ENCODE measurements at places on chromosomes 4 and X.

DNA sequence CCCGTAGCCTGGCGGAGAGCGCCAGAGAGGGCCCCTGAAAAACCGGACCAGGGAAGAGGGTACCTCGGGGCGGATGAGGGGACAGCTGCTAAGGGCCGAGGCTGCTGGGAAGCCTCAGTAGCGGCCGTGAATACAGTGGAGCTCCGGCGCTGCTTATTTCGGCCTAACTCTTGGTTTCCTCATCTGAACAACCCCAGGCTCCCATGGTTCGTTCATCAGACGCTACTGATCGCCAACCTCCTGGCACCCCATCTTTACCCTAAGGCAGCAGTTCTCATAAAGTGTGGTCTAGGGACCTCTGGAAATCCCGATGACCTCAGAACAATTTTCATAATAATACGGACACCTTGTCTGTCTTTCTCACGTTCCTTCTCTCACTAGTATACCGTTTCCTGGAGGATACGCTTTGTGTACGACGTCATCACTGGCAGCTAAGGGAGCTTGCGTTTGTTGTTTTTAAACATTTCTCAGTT is 645 bp upstream of the RAB28 start:
- peaks cover 3% of the 10 kb centered on the region for H3K27me3 ChIP-seq
- peaks cover 10% of the 10 kb centered on the region for H3K4me1 ChIP-seq
- peak overlapping the region; percentile 77 for H3K4me3 ChIP-seq
- peak; percentile 11 for DNase-seq

DNA sequence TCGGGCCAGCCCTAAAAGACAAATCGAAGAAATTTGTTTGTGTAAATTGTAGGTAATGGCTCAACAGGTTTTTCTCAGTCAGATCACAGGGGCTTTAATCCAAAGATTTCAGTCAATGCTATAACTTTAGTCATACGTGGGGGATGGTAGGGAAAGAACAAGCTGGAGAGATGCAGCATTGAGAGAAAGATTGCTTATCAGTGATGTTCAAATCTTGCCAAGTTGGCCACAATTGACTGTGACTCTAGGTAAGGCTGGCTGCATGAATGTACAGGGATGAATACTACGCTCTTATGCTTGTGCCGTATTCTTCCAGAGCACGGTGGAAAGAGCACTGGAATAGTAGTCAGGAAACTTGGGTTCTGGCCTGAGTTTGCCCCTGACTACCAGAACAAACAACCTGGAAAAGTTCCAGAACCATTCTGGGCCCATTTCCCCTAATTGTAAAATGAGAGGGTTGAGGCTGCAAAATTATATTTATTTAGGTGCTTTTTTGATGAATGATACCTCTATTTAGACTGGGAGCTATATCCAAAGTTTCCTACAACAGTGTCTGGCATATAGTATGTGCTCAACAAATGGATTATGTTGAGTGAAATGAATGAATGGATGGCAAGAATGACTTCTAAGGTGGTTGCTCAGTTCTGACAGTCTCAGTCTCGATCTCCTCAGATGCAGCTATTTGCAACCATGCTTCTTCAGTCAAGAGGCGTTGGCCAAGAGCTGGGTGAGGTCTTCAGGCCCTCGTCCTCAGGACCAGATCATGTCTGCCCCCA is 44.4 kb downstream of the TSC22D3 start:
- no peak for DNase-seq
- no peaks in the 10 kb centered on the region for H3K36me3 ChIP-seq
- H3K27me3 ChIP-seq, result no peaks in the 10 kb centered on the region
- H3K4me1 ChIP-seq, result peaks cover 49% of the 10 kb centered on the region
- peak overlapping the region; percentile 72 for H3K27ac ChIP-seq
- no peak overlapping the region for H3K4me3 ChIP-seq

DNA sequence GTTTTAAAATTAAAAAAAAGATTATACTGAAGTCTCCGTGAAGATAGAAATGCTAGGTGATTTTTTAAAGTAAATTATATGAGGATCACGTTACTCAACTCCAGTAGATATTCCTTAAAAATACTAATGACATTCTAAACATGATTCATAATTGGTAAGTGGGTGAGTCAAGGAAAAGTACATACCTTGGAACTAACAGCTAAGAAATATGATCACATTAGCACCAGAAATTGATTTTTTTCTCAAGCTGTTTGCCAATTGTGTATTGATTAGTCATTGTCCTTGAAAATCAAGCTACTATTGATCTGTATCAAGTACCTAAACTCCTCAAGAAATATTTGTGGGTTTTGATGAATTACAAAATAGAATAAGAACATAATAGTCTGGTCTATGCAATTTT is 362.6 kb upstream of the PPP1R2C start:
- no peak overlapping the region for H3K4me3 ChIP-seq
- no peak for DNase-seq
- no peak overlapping the region for H3K27ac ChIP-seq
- H3K27me3 ChIP-seq, result no peaks in the 10 kb centered on the region
- no peaks in the 10 kb centered on the region for H3K36me3 ChIP-seq
- H3K4me1 ChIP-seq, result no peaks in the 10 kb centered on the region

GRCh38 chr4:184434501-184435066 is 39.8 kb downstream of the IRF2 start:
- H3K27ac ChIP-seq, result no peak overlapping the region
- H3K4me1 ChIP-seq, result peaks cover 12% of the 10 kb centered on the region
- no peak for DNase-seq
- H3K36me3 ChIP-seq, result no peaks in the 10 kb centered on the region
- no peak overlapping the region for H3K4me3 ChIP-seq

DNA sequence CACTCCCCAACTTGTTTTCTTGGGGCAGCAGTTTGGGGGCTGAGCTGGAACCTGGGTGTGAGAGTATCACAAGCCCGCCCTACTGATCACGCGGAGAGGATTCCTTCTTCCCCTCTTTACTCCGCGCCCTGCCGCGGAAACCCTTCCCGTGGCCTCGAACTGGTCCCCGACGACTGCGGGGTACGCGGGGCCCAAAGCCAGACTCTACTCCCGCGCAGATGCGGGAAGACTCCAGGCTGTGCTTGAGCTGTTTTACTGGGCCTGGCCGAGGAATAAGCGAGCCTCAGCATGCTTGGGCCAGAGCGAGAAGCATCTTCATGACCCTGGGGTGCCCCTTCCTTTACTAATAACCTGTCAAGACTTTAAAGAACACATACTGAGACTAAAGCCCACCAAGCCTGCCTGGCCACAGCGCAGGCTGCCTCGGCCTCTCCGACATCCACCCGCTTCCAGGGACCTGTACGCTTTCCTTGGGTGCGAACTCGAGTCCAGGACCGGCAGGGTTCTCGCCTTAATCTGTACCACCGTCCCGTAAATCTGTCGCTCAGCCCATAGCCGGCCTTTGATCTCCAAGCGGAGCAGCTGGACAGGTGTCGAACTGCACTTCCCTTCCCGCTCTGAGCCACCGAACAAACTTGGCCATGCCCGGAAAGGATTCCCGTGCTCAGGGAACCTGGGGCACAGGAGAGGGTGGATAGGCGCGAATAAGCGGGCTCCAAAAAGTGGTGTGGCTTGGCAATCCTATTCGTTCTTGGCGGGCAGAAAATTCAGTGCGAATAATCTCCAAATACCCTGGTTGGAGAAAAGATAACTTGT is 55.0 kb upstream of the TMEM33 start:
- H3K4me3 ChIP-seq, result no peak overlapping the region
- H3K36me3 ChIP-seq, result no peaks in the 10 kb centered on the region
- no peak overlapping the region for H3K27ac ChIP-seq
- H3K4me1 ChIP-seq, result peaks cover 20% of the 10 kb centered on the region
- peaks cover 98% of the 10 kb centered on the region for H3K27me3 ChIP-seq

- H3K27me3 ChIP-seq, result no peaks in the 10 kb centered on the region
- peaks cover 2% of the 10 kb centered on the region for H3K4me1 ChIP-seq
- peak overlapping the region; percentile 89 for H3K27ac ChIP-seq
- peak; percentile 67 for DNase-seq
- H3K4me3 ChIP-seq, result peak overlapping the region; percentile 64
Observed at GRCh38 chr4:25913056-25913850, 767 bp upstream of the SMIM20 start.

DNA sequence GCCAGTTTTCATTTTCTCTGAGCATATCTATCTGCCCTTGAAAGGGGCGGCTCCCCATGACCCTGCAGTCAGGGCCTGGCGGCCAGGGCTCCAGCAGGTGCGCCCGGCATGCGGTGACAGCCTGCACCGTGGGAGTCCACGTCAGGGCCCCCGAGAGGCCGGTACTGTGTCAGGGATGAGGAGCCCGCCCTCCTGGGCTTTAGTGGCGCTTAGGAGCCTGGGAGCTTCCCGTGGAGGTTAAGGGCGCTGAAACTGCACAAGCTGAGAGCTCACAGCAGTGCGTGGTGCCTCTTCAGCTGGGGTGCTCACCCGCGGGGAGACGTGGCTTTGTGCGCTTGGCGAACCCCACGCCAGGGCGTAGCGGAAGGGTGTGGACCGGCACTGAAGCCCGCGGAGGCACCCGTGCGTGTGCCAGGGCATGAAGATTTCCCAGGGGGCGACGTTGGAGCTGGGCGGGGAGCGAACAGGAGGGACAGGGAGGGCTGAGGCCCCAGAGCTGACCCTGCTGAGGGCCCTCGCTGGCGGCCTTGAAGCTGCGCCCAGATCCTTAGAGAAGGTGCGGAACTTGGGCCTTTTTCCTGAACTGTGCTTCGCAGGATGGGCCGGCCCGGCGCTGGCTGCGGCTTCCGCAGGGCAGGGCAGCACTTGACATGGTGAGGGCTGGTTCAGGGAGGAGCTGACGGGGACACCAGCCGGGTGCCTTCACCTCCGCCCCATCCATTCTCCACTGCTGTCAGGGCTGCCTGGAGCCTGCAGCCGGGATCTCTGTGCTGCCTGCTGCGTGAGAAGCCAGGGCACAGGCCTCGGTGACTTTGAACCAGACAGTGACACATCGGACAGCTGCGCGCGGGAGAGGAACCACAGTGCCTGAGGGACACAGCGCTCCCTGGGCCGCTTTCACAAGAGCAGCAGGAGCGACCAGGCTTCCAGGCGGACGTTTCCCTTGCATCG is 32.9 kb downstream of the HTT-AS start:
- peak overlapping the region; percentile 53 for H3K27ac ChIP-seq
- H3K4me3 ChIP-seq, result peak overlapping the region; percentile 50
- no peaks in the 10 kb centered on the region for H3K27me3 ChIP-seq

- peak; percentile 40 for DNase-seq
- no peaks in the 10 kb centered on the region for H3K36me3 ChIP-seq
- H3K4me3 ChIP-seq, result no peak overlapping the region
- no peaks in the 10 kb centered on the region for H3K27me3 ChIP-seq
Observed at GRCh38 chr4:110049951-110050925, 137.6 kb downstream of the EGF start.

DNA sequence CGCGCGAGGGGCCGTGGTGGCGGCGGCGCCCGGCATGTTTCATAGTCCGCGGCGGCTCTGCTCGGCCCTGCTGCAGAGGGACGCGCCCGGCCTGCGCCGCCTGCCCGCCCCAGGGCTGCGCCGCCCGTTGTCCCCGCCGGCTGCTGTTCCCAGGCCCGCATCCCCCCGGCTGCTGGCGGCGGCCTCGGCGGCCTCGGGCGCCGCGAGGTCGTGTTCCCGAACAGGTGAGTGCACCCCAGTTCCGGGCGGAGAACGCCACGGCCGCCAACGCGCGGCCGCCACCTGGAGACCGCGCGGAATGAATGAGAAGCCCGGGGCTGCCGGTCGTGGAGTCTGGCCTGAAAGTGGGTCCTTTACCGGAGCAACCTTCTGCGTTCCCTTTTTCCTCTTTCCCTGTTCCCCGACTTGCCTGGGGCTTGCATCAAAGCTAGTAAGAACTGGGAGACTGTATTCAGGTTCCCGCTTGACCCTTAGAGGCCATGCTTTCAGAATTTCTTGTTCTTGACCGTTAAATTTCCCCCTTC is 429 bp downstream of the NOCT start:
- H3K4me3 ChIP-seq, result peak overlapping the region; percentile 79
- H3K36me3 ChIP-seq, result no peaks in the 10 kb centered on the region
- H3K27ac ChIP-seq, result peak overlapping the region; percentile 90
- no peaks in the 10 kb centered on the region for H3K27me3 ChIP-seq
- peak; percentile 52 for DNase-seq
- H3K4me1 ChIP-seq, result no peaks in the 10 kb centered on the region

- H3K27ac ChIP-seq, result no peak within 1 kb of the TSS
- DNase-seq, result peak; percentile 23
- H3K4me1 ChIP-seq, result no peaks in the 10 kb centered on the region
Observed at GRCh38 chrX:106168107-106168506, at the start of gene PWWP3B. TSS of gene PWWP3B (plus strand) at chrX:106168305. CDS start at chrX:106205433, 37,128 bp downstream.

DNA sequence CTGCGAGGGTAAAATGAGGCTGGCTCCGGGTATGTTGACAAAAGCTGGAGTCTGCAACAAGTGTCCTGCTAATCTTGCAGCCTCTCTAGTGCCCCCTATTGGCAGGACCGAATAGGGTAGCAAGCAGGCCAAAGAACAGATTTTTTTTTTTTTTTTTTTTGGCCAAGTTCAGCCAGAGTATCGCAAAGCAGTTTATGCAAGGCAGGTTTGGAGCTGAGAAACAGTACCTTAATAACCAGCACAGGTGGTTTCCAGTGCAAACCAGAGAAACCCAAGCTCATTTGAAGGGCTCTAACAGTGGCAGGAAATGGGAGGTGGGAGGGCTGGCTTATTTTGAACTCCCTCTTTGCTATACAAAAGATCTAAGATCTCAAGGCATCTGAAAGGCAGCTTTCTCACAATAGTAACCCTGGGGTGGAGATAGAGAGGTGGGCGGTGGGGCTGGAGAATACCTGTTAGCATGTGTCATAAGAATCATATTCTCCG is 38.2 kb upstream of the OCIAD2 start:
- H3K27me3 ChIP-seq, result no peaks in the 10 kb centered on the region
- H3K4me3 ChIP-seq, result no peak overlapping the region
- H3K27ac ChIP-seq, result no peak overlapping the region
- peak; percentile 22 for DNase-seq
- H3K4me1 ChIP-seq, result no peaks in the 10 kb centered on the region

DNA sequence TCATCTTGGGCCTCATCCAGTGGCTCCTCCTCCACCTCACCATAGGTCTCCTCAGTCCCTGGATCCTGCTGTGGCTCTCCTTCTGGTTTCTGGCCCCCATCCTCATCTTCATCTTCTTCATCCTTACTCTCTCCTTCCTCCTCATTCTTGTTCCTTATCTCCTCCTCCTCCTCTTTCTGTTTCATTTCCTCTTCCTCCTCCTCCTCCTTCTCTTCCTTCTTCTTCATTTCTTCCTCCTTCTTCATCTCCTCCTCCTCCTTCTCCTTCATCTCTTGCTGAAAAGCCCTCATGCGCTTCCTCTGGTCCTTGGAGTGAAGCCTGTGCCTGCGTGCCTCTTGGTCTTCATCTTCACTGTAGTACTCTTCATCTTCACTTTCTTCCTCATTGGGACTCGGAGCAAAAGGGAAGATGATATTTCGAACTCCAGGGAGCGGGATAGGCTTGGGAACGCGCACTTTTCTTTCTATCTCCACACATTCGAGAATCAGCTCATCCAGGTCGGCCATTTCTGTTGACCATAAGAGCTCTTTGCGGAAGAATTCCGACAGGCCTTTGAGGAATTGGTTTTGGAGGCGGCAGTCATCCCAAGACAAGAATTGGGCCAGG is 1.5 kb downstream of the RTL5 start:
- H3K4me1 ChIP-seq, result peaks cover 4% of the 10 kb centered on the region
- no peak overlapping the region for H3K4me3 ChIP-seq
- H3K36me3 ChIP-seq, result no peaks in the 10 kb centered on the region
- H3K27me3 ChIP-seq, result peaks cover 10% of the 10 kb centered on the region
- H3K27ac ChIP-seq, result no peak overlapping the region

Measured in transverse colon (tissue), 4 donors.